ENCODE measurements at places on chromosomes 16 and 17. TPM values are rescaled to one million over a fixed set of nuclear protein-coding genes. Genes with fewer than 3 reads are reported as not detected.

DNA sequence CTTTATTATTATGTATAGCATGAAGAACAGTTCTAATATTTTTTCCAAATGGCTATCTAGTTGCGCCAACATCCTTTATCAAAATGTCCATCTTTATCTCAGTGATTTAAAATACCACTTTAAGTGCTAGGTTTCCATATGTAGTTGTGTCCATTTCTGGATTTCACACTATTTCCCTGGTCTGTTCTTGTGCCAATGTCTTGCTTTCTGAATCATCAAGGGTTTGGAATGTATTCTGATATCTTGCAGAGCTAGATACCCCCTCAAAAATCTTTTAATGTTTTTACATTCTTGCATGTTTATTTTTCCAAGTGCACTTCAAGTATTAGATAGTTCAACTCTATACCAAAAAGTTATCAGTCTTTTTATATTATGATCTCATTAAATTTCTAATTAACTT is 14.3 kb downstream of the MBTD1 start:
- no peak for DNase-seq

GRCh38 chr16:8831871-8832716 is 34.5 kb downstream of the PMM2 start:
- no peak for DNase-seq

DNA sequence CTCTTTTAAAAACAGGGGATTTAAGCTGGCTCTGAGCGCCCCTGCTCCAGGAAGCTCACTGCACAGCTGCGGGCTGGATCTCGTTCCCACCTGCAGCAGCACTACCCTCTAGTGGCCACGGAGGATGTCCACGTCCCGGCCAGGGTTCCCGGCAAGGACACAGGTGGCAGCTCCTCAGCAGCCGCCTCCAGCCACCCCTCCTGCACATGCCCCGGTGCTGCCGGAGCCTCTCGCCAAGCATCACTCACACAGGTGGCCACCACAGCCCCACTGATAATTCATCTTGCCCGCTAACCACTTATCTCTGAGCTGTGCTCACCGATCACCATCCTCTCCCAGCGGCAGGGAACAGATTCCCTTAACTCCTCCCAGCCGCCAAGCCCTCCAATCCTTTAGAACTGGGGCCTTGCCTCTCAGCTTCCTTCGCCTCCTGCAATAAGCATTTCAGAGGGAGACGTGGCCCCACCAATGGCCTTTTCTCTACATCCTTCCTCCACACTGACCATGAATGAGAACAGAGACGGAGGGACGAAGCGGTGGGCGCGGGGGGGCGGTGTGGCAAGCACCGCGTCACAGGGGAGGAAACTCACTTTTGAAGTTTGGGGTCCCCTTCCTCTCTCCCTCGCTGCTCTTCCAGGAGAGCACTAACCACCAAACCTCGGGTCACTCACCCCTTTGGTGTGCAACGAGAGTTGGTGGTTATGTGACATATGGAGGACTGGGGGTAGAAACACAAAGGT is 222.1 kb downstream of the RBFOX3 start:
- DNase-seq = peak; percentile 69

DNA sequence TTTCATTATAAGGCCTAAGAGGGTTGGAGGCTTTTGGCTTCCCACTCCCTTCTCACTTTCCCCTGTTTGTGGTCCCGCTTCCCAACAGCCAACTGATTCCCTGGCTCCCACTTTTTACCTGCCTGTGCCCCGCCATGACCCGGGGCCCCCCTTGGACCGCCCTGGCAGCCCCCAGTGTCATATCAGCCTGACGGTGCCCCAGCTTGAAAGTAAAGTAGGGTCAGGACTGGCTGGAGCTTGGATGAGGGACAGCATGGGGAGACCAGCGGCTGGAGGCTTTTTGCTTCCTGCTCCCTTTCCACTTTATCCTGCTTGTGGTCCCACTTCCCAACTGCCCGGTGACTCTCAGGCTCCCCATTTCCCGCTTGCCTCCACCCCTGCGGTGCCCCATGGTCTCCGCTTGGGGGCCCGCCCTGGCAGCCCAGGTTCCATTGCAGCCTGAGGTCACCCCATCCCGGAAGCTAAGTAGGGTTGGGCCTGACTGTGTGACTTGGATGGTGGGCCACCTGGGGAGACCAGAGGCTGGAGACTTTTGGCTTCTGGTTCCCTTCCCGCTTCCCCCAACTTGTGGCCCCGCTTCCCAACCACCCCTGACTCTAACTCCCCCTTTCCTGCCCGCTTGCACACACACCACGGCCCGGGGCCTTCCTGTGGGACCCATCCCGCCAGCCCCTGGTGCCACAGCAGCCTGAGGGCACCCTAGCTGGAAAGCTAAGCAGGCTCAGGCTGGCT is 2274.7 kb downstream of the TP53TG3F start:
- no peak for DNase-seq

GRCh38 chr17:11935734-11936406 is 61.4 kb downstream of the ZNF18 start:
- DNase-seq = no peak

The CX3CL1 gene
- 11.7 TPM for total RNA-seq

The KIF2B gene
- not detected for total RNA-seq
